Esophagus mucosa (tissue), 1 donor: ENCODE measurements at places on chromosomes 5 and 9. TPM values are rescaled to one million over a fixed set of nuclear protein-coding genes. Genes with fewer than 3 reads are reported as not detected.

DNA sequence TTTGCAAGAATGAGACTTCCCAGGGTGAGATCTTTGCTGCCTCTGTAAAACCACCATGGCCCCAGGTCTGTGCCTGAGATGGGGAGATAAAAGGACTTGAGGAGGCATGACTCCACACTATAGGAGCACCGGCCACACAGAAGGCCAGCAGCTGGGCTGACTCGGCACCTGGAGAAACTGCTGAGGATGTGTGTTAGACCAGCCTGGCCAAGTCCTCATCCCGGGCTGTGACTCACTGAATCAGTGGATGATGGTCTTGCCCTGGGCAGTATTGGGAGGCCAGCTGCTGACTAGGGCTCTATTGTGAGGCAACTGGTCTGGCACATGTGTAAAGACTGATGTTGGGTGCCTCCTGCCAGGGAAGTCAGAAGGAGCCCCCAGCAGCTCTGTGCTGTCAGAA lies 286.2 kb downstream of the ACTL7B start:
- peak; percentile 88 for ATAC-seq

The FOXD4L4 gene
- 0.52 TPM for total RNA-seq

The AIF1L gene
- total RNA-seq: 63.3 TPM

GRCh38 chr5:41176952-41177351 lies 36.4 kb downstream of the C6 start:
- ATAC-seq: no peak
